ENCODE measurements at places on chromosomes 7 and 10. TPM values are rescaled to one million over a fixed set of nuclear protein-coding genes. Genes with fewer than 3 reads are reported as not detected.

GRCh38 chr10:2703953-2704352 is 363.4 kb upstream of the PFKP start:
- DNase-seq, result no peak

DNA sequence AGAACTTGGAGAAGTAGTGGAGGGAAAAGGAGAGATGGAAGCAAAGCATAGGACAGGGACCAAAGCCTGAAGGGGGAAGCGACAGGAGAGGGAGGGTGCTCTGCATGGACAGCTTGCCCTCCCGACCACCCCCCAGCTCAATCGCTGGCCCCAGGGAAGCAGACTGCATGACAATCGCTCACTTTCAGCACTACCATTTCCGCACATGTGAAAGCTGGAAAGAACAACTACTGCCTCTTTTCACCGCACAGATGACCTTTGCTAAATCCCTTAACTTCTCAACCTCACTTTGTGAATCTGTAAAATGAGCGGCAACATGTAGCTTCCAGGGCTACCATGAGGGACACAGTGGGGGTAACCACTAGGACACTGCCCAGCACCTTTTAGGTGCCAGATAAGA is 17.1 kb downstream of the VOPP1 start:
- DNase-seq, result no peak

- DNase-seq, result no peak
Observed at GRCh38 chr7:143345428-143345900, 17.0 kb downstream of the FAM131B start.

DNA sequence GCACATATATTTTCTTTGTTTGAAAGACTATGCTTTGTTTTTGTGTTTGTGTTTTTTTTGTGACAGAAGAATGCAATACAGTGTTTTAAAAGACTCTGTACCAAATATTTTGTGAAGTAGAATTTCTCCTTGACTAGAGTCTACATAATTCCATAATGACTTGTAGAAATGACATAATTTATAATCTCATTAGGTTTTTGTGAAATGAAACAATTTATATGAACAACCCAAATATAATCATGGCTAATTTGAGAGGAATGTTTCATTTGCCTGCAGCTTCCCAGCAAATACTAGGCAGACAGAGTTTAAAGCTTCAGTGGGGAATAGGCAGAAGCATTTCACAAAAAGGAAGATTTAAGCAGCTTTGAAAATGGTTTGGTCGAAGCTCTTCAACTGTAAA is 215.6 kb upstream of the LRRN3 start:
- DNase-seq, result no peak

Gene BLNK
- not detected for total RNA-seq

Gene PNLIPRP1
- not detected for total RNA-seq
